ENCODE measurements at places on chromosomes 1 and 21.

DNA sequence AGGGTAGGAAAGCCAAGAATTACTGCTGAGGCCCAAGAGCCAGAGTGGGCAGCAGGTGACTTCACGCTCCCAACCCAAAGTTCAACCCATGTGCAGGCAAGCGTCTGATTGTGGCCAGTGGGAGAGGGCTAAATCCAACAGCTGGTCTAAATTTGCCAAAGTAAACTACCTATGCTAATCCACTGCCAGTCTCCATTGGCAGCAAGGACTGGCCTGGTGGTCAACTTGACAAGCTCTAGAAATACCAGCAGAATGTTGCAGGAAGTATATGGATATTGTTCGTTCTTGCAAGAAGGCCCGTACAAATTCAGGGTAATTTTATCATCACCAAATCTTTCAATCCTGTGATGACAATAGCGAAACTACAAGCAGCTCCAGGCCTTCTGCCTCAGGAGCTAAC is 1.5 kb downstream of the TMEM63A start:
- DNase-seq: no peak

GRCh38 chr1:36008546-36009197 is 75.2 kb upstream of the TEKT2 start:
- DNase-seq: no peak

- no peak for DNase-seq
Observed at GRCh38 chr21:41289431-41289830, 27.2 kb upstream of the FAM3B start.

GRCh38 chr1:218366322-218367052 is 21.4 kb downstream of the TGFB2 start:
- no peak for DNase-seq

- DNase-seq: no peak
Observed at GRCh38 chr1:215797859-215798258, 230.8 kb downstream of the KCTD3 start.

All from fibroblast of skin of left quadriceps (primary cell).